ENCODE measurements at places on chromosomes 16 and 17.

DNA sequence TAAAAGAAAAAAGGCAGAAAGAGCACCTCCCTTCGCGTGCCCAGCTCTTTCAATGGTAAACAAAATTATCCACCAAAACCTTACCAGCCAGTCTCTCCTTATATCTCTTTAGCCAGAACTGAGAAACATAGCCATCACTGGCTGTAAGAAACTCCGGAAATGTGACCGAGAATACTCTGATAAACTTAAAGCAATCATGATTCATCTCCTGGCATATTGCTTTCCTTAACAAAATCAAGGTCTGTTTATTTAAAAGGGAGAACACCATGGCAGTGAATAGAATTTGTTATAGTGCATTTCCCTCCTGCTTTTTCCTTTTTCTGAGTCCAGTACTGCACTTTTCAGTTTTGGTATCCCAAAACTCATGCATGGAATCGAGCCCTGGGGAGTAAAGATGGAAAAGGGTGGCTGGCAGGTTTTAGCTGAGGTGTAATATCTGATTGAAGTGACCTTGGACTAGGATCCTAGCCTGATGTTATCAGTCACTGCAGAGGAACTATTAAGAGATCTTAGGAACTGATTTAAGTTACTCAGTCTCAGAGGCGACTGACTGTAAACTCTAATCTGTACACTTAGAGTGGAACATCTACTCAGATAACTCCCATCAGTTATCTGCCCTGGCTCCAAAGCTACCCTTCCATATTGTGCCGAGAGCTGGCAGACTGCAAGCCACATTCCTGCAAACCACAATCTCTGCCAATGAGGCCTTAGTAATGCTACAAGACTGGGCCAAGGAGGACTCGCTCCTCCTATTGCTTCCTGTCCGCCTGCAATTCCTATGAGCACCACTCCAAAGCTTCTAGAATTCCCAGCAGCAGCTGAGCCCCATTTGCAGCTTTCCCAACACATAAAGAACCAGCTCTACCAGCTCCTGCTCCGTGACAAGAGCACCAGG is 7.4 kb upstream of the COX10 start:
- no peak for DNase-seq

DNA sequence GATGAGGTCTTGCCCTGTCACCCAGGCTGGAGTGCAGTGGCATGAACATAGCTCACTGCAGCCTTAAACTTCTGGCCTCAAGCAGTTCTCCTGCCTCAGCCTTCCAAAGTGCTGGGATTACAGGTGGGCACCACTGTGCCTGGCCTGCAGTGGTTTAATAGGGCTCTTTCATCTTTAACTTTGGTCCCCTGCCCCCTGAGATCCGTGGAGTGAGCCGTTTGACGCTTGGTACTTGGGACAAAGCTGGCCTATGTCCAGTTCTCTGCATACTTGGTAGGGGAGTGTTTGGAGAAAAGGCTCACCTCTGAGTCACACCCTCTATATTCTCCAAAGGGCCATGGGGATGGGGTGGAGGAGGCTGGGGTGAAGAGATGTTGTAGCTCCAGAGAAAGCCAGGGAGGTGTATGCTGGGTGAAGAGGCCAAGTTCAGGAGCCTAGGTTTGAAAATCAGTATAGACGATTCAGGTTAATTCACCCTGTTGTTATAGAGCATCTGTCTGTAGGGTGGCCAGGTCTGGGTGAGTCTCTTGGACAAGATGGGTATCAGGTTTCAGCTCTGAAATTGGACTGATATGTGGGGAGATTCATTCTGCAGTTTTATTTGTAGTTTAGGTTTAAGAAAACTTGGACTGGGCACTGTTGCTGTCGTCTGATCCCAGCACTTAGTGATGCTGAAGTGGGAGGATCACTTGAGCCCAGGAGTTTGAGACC is 17.6 kb downstream of the ABCC1 start:
- no peak for DNase-seq

GRCh38 chr17:75295201-75296158 is 6.2 kb upstream of the SLC25A19 start:
- peak; percentile 86 for DNase-seq

DNA sequence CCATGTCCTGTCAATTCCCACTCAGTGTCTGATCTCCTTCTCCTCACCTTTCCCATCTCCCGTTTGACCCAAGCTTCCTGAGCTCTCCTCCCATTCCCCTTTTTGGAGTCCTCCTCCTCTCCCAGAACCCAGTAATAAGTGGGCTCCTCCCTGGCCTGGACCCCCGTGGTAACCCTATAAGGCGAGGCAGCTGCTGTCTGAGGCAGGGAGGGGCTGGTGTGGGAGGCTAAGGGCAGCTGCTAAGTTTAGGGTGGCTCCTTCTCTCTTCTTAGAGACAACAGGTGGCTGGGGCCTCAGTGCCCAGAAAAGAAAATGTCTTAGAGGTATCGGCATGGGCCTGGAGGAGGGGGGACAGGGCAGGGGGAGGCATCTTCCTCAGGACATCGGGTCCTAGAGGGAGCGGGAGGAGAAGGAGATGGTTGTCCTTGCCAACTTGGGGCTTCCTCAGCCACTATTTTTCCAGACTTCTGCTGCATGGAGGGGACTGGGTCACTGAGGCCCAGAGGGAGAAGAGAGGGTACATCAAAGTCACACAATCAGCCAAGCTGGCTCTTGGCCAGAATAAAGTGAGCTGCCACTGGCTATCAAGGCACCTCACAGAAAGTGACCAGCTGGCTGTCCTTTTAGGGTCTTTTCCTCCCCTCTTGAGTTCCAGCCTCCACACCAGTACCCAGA is 1.9 kb upstream of the TBC1D10B start:
- DNase-seq, result no peak

DNA sequence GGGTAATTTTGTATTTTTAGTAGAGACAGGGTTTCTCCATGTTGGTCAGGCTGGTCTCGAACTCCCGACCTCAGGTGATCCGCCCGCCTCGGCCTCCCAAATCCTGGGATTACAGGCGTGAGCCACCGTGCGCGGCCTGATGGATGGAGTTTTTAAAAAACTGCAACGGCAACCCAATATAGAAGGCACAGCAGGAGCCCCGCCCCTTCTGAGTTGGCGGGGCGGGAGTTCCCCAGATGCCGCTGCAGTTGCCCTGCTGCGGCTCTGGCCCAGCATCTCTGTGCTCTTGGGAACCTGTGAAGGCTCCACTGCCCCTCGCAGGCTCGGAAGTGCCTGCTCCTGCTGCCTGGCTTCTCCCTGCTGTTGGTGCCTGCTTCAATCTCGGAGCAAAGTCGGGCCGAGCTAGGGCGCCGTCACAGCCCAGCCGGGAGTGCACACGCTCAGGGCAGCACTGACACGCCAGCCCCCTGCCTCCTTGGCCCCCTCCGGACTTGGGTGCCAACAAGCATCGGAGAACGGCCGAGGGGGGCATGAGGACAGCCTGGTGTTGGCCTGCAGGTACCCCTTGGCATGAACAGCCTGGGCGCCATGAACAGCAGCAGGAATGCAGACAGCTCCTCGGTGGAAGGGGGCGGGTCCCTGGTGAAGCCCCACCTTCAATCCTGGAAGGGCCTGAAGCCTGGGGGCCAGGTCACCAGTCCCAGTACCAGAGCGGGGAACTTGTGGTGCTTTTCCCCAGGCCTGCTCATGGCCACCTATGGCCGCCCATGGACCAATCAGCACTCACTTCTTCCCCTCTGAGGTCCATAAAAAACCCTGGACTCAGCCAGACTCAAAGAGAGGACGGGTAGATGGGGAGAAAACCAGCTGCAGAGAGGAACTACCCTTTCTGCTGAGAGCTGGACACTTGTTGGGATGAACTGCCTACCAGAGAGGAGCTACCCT is 2.3 kb upstream of the NT5M start:
- peak; percentile 50 for DNase-seq

DNA sequence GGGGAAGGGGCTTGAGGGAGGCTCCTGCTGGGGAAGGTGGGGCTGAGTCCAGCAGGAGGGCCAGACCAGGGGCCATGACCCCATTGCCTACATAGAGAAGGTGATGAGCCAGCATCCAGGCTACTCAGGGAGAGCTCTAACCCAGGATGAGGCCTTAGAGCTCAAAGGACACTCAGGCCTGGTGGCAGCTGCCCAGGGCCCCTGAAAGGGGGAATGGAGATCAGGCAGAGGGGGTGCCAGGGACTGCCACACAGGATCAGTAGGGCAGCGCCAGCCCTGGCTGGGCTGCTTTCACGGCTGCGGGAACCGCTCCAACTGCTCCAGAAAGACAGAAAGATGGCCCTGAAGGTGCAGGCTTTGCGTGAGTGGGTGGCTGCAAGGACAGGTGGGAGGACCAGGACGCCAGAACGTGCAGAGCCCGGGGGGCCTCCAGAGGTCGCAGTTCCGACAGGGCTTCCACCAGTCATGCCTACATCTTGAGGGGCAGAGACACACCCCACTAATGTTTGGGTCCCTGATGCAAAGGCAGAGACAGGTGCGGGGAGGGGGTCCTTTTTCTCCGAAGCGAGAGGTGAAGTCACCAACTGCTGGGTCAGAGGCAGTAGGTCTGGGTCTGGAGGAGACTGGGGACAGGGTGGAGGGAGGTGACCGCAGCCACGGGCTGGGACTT is 882 bp upstream of the ATP6V0C start:
- DNase-seq, result no peak

GRCh38 chr16:85556456-85557082 is 56.6 kb upstream of the GSE1 start:
- DNase-seq, result peak; percentile 61
